ENCODE measurements at places on chromosomes 5 and 9. TPM values are rescaled to one million over a fixed set of nuclear protein-coding genes. Genes with fewer than 3 reads are reported as not detected.

GRCh38 chr5:117072439-117072838 is 497.8 kb upstream of the SEMA6A start:
- no peak for DNase-seq

Gene LIFR
- 35.2 TPM for total RNA-seq

Gene SH3TC2
- total RNA-seq, result 2.5 TPM

Gene TAF11L10
- total RNA-seq, result not detected

Gene ZNF883
- total RNA-seq, result 4.1 TPM

Gene GLRA1
- total RNA-seq, result not detected

DNA sequence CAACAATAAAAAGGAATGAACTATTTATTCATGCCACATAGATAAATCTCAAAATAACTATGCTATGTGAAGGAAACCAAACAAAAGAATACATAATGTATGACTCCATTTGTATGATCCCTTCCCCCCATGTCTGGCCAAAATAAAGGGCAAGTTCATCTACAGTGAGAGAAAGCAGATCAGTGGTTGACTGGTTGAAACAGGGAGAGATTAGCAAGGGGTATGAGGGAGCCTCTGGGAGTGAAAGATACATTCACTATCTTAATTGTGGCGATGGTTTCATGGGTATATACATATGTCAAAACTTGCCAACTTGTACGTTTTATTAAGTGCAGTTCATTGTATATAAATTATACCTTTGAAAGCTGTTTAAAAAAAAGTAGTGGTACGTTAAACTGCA is 4.8 kb downstream of the PSMD5 start:
- no peak for DNase-seq

Gene RAD50
- 18.6 TPM for total RNA-seq

Gene ENTREP1
- 5.7 TPM for total RNA-seq

Gene RORB
- total RNA-seq, result not detected

- DNase-seq, result no peak
Measured at GRCh38 chr5:137730336-137730735, 5.6 kb downstream of the KLHL3 start.

DNA sequence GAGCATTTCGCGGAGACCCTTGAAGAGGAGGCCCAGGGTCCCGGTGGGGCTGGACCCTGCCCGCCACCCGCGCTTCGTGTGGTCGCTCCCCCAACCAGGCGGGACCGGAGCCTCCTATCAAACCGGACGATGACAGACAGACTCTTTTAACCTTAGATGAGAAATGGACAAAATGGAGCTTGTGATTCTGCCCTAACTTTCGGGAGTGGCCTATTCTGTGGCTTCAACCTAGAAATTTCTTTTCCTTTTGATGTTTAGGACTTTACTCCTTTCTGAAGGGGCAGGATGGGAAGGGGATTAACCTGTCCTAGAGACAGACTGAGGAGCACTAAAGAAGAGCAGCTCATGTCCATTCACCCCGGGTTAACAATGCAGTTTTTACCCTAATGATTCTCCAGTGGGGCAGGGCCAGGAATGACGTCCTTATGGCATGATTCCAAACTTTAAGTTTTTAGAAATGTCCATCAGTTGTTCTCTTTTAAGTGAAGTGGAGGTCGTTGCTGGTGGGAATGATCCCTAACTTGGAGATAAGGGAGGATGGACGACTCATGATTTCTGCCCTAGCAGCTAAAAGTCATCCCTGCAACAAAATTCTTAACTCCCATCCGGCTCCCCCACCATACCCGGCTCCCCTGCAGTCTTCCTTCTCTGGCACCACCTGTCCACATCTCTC is 1.0 kb downstream of the NIPSNAP3A start:
- no peak for DNase-seq

DNA sequence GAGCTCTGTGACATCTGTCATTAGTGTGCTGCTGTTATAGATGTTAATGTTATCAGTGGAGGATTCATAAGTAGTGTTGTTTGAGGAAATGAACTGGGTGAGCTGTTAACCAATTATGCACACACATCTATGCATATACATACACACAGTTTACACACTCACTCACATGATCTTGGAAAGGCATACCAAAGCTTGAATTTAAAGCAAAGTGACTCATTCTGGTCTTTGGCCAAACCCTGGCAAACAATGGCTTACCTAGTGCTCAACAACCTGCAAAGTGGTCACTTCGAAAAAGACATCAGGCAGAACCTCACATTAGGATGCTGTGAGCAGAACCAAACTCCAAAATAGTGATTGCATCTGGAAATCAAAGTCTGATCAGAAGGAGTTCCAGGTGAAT is 1037.3 kb upstream of the CDH6 start:
- no peak for DNase-seq

GRCh38 chr9:113844466-113844865 is 31.6 kb upstream of the ZNF618 start:
- no peak for DNase-seq

DNA sequence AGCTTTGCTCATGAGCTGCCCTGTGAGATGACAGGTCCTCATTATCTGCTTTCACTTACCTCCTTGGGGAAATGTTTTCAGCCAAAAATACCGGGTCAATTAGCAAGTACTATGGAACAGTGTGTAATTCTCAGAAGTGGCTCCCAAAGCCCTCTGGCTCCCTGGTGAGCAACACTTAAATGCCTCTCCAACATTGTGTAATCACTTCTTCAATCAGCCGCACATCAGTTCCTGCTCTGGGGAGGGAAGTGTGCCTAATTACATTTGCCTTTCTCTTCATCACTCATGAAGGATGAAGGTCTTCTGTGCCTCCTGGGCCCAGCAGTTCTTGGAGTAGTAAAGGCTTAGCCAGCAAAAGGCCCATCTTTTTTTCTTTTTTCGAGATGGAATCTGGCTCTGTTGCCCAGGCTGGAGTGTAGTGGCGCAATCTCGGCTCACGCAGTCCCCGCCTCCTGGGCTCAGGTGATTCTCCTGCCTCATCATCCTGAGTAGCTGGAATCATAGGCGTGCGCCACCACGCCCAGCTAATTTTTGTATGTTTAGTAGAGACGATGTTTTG is 23.1 kb downstream of the NIM1K start:
- no peak for DNase-seq

GRCh38 chr5:171600741-171601265 is 181.4 kb downstream of the FGF18 start:
- DNase-seq, result no peak
